ENCODE measurements at places on chromosomes 2 and 18.

DNA sequence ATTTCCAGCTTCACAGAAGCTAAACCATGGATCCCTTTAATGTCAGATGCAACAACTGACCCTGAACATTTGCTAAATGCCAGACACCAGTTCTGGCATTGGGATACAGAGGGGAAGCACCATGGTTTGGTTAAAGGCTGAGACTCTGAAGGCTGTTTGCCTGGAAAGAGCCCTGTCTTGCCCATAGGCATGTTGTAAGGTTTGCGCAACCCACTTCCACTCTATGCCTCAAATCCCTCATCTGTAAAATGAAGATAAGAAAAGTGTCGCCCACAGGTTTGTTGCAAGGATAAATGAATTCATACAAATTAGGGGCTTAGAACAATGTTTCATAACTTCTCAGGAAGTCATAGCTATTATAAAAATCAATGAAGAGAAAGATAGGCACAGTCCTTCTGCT, 380.9 kb upstream of the GYPC start:
- no peak for DNase-seq

- DNase-seq = no peak
Measured at GRCh38 chr2:104443145-104443544, 410.8 kb upstream of the POU3F3 start.

- DNase-seq = no peak
Measured at GRCh38 chr2:59560769-59561168, 992.7 kb downstream of the BCL11A start.

- DNase-seq = no peak
Measured at GRCh38 chr2:116510117-116510671, 1304.3 kb upstream of the DDX18 start.

DNA sequence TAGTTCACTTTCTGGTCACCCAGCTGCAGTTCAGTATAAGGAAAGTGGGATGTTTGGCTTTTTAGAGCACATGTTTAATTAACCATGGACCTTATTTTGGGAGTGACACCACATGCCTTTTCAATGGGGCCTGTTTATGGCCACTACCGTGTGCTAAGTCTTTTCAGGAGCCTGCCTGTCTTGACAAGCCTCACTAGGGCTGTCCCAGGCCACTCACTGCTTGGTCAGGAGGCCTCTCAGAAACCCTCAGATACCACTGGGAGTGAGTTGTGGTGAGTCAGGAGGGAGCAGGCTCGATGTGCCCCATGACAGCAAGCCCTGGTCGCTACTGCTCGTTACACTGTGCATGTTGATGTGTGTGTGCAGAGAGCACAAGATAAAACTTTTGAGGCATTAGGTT, 123.0 kb downstream of the MAP4K4 start:
- no peak for DNase-seq

DNA sequence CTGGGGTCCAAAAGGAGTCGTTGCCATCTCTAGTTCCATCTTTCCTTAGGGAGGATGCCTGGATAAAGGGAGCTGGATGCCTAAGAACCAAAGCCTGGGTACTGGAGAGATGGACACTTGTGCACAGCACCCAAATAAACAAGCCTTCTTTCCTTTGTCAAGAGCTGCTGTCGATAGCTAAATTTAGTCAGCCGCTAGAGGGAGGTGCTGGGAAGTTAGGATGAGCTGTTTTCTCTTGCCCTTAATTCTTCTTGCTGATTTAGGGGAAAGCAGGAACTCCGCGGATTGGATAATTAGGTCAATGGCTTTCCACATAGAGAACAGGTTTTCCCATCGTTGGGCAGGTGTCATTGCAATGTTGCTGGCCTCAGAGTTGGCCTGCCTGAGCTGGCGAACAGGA, 30.9 kb upstream of the SERPINB12 start:
- DNase-seq = no peak

DNA sequence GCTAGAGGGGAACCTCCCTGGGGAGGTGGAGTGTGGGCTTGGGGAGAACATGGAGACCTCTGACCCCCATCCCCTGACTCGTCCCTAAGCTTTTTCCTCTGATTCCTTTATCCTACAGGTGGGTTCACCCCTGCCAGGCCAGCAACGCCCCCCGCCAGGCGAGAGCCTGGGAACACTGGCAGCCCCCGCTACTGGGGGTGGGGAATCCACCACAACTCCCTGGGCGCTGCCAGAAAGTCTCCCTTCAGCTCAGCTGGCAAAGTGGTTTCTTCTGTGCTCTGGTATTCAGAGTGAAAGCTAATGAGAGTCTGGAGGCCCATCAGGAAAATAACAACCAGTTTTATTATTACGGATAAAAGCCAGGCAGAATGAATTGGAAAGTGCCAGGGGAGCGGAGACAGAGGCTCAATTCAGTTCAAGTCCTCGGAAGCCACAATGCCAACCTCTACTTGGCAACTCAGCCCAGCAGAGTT, 2.8 kb downstream of the DIPK1C start:
- no peak for DNase-seq

- no peak for DNase-seq
Measured at GRCh38 chr2:150325656-150326314, 161.7 kb downstream of the RND3 start.

- DNase-seq = no peak
Measured at GRCh38 chr2:14285812-14286211, 346.7 kb upstream of the LRATD1 start.

- no peak for DNase-seq
Measured at GRCh38 chr18:68855491-68855890, 57.6 kb downstream of the CCDC102B start.

DNA sequence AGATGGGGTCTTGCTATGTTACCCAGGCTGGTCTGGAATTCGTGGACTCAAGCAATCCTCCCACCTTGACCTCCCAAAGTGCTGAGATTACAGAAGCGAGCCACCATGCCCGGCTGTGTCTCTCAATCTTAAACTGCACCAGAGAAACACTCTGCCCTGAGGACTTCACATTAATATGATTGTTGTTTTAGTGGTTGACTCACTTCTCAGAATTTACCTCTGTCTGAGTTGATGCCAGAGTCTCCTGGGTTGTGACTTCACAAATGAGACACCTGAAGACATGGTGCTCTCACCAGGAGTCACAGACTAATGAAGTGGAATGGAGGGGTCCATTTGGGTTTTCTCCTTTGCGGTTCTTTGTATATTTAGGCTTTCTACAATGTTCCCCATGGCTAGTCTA, 61.0 kb upstream of the TGIF1 start:
- DNase-seq = no peak

GRCh38 chr2:159797543-159798375, at the start of gene CD302:
TSS of gene CD302 (minus strand) at chr2:159798208. CDS start at chr2:159798198, 10 bp downstream.
- peak; percentile 34 for DNase-seq
